Glutamatergic neuron (in vitro differentiated cells): ENCODE measurements at places on chromosomes 4 and X.

DNA sequence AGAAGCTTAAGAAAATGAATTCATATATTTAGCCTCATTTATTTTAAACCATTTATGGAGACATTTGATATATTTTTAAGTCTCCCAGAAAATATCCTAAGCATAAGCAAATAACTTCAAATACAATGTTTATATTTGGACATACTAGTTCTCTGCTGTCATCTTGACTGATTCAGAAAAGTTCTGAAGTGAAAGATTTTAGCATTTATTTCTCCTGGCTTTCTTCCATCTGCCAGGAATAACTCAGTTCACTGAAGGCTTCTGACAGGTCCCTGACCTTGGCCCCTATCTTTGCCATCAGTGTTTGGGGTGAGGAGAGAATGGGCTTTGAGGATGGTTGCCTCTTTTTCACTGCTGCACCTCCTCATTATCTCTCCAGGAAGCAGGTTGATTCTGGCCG, 115.7 kb downstream of the SLIT2 start:
- DNase-seq = no peak

DNA sequence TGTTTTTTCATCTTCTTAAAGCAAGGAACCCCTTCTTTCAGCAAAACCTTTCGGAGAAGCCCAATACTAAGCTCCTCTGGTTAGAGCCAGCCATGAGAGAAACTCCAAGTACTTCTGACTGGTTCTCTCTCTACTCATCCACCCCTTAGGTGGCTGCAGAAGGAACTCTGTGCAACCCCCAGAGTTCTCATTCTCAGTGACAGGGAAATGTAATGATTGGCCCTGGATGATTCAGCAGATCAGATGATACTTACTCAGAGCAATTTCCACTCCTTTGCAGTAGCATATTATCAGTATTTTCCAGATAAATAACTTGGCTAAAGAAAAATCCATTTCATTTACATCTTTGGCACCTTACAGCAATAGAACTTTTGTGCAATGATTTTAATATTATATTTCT, 3.2 kb downstream of the SPP1 start:
- DNase-seq = no peak

DNA sequence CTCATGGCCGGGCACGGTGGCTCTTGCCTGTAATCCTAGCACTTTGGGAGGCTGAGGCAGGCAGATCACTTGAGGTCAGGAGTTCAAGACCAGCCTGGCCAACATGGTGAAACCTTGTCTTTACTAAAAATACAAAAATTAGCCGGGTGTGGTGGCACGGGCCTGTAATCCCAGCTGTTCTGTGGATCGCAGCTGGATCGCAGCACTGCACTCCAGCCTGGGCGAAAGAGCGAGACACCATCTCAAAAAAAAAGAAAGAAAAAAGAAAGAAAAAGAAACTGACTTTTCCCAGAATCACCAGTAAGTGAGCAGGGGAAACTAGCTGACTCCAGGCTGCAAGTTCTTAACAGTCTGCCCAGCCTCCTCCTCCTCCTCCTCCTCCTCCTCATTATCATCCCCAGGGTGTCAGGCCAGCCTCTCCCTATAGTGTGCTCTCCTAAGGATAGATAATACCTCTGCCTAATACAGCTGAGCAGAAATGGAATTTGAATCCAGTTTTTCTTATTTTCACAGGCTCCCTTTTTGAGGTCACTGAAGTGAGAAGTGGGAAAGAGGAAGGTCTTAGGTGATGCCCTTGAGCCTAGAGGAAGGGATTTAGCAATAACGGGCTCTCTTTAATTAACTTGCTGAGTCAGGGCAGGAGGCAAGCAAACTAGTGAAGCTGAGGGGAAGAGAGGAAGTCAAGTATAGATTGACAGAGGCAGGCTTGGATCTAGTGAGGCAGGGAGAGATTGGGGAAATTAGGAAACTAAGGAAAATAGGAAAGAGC, 11.8 kb upstream of the ELF2 start:
- DNase-seq = no peak

DNA sequence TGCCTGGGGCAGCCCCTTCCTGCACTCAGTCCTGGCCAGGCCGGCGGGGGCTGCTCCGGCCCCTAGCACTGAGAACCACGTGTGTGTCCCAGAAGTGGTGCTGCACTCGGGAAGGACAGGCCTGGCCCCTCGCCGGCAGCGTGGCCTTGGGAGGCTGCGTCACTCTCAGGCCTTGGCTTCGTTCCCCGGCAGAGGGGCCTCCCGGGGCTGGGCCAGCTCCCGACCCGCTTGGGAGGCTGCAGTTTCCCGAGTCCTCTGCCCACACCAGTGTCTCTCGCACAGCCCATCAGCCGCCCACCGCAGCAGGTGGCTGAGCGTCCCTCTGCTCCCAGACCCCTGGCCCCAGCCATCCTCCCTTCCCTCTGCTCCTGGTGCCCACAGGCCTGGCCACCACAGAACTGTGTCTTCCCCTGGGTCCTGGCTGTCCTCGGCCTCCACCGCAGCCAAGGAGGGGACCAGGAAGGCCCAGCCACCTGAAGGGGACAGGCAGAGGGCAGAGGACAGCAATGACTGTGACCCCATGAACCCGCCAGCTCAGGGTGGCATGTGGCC, 10.9 kb upstream of the CPLX1 start:
- peak; percentile 13 for DNase-seq

GRCh38 chrX:74343343-74344279, 39.6 kb downstream of the ZCCHC13 start:
- no peak for DNase-seq

DNA sequence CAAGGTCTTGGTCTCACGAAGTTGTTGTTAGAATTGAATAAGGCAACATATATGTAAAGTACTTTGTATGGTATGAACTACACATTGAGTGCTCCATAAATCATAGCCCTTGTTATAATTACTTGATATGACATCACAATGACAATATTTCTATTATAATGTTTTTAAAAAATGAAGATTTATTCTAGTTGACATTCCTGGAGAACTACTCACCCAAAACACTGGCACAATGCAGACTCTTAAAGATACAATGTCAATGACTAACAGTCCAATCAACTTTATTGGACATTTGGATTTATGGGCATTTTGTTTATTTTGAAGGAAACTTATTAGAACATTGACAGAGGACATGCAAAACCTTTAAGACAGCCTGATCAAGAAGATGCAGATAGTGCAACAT, 55.3 kb downstream of the ASB9 start:
- DNase-seq = no peak

- no peak for DNase-seq
Measured at GRCh38 chrX:7145454-7145853, 2.1 kb upstream of the STS start.

GRCh38 chr4:7929118-7929951, 10.3 kb downstream of the AFAP1 start:
- no peak for DNase-seq

GRCh38 chr4:102338405-102338804, 6.9 kb downstream of the SLC39A8 start:
- DNase-seq = no peak
